ENCODE measurements at places on chromosomes 6 and 20.
A peak's percentile ranks its signal among the peaks of the same experiment; 100 is the strongest.

- no peaks in the 10 kb centered on the region for H3K36me3 ChIP-seq
- no peaks in the 10 kb centered on the region for H3K27me3 ChIP-seq
- no peak overlapping the region for H3K4me3 ChIP-seq
- DNase-seq, result peak; percentile 60
- no peaks in the 10 kb centered on the region for H3K4me1 ChIP-seq
Observed at GRCh38 chr6:142728910-142729481, 216.0 kb downstream of the HIVEP2 start.

DNA sequence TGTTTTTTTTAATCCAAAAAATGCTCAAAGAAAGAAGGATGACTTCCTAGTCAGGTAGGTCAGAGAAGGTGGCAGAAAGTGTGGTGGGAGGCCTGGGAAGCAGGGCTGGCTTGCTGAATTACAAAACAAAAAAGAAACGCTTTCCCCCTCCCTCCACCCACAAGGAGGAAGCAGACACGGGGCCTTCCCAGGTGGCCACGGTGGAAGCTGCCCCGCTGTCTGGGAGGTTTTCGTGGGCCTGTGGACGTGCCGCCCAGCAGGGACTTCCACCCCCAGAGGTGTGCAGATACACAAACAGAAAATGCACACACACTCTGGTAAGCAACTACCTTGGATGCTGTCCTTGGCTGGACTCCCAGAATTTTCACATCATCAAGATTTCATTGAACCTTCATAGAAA lies 198.2 kb upstream of the CDH4 start:
- no peaks in the 10 kb centered on the region for H3K36me3 ChIP-seq
- no peaks in the 10 kb centered on the region for H3K27me3 ChIP-seq
- H3K4me1 ChIP-seq, result no peaks in the 10 kb centered on the region
- no peak for DNase-seq

- H3K4me1 ChIP-seq, result no peaks in the 10 kb centered on the region
- no peak overlapping the region for H3K4me3 ChIP-seq
- no peak overlapping the region for H3K27ac ChIP-seq
- no peaks in the 10 kb centered on the region for H3K27me3 ChIP-seq
- no peaks in the 10 kb centered on the region for H3K36me3 ChIP-seq
- no peak for DNase-seq
Observed at GRCh38 chr6:55886185-55886836, 10.9 kb upstream of the BMP5 start.

DNA sequence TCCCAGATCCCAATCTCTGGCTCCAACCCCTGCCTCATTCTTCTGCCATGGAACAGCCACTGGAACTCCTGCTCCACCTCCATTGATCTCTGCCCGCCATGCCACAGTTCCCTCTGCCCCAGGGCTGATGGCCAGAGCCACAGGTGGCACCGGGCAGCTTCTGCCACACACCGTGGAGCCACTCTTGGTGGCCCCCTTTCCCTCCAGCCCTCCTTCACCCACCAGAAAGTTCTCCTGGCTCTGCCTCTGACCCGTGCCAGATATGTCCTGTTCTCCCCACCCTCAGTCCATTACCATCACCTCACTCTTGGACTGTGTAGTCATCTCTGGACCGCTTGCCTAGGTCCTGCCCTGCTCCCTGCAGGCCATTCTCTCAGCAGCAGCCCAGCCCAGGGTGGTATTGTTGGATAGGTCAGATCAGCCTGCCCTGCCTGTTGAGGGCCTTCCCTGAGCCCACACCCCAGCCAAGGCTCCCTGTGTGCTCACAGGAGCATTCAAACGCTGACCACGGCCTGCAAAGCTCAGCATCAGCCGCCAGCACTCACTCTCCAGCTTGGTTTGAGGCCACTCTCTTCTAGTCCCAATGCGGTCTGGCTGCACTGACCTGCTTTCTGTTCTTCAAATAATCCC lies 16.8 kb upstream of the SYNDIG1 start:
- H3K4me3 ChIP-seq, result no peak overlapping the region
- no peaks in the 10 kb centered on the region for H3K4me1 ChIP-seq
- no peak for DNase-seq
- no peaks in the 10 kb centered on the region for H3K36me3 ChIP-seq
- no peak overlapping the region for H3K27ac ChIP-seq

DNA sequence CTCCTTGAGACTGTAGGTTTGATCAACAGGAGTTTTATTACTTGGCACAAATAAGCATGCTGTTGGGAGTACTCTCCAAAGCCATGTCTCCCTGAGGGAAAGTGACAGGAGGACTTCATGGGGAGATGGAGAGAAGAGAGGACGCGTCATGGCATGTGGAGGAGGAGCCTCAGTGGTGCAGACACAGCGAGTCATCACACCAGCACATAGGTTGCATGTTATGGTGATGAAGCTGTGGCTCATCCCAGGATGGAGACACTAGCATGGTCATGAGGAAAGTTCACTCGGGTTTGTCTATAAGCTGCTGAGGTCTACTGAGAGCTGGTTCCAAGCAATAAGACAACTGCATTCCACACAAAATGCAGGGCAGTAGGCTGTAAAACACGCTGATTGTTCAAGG lies 13.2 kb upstream of the SSTR4 start:
- no peaks in the 10 kb centered on the region for H3K4me1 ChIP-seq
- no peaks in the 10 kb centered on the region for H3K36me3 ChIP-seq
- no peak overlapping the region for H3K27ac ChIP-seq
- H3K4me3 ChIP-seq, result no peak overlapping the region
- no peak for DNase-seq

DNA sequence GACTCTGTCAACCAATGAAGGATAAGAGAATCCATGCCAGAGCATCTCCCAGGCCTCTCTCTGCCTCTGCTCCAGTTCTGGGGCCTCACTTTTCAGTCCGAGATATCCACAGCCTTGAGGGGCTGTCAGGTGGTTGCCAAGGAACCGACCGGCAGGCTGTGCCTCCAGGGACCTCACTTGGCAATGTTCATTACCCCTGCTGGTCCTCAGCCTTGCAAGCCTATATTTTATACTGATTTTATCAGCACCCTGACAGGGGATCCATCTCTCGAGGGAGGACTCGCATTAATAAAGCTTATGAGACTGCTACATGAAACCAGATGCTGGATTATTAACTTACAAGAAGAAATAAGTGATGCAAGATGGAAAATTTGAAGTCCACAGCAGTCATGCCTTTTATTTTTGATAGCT lies 39.9 kb downstream of the TMC2 start:
- no peak for DNase-seq
- no peak overlapping the region for H3K27ac ChIP-seq
- no peak overlapping the region for H3K4me3 ChIP-seq

DNA sequence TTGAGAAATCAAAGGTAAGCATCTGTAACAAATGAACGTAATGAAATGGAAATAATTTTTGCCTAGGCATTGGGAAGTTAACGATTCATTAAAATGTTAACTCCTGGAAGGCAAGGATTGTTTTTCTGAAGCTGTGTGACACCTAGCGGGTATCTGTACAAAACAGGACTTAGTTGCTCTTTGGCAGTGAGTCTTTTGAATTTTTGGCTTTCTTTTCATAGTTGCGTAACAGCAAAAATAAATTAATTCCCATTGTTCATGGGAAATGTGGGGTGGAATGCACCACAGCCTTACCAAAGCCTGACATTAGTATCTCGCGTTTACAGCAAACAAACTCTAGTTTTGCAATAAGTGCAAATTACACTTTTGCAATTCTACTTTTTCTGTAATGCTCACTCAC lies 92.7 kb upstream of the DTNBP1 start:
- no peaks in the 10 kb centered on the region for H3K36me3 ChIP-seq
- H3K27me3 ChIP-seq, result no peaks in the 10 kb centered on the region

- no peaks in the 10 kb centered on the region for H3K27me3 ChIP-seq
- H3K4me3 ChIP-seq, result no peak overlapping the region
- no peak for DNase-seq
- H3K4me1 ChIP-seq, result peaks cover 2% of the 10 kb centered on the region
- no peaks in the 10 kb centered on the region for H3K36me3 ChIP-seq
Observed at GRCh38 chr6:56914798-56915658, 39.9 kb upstream of the BEND6 start.

- no peak for DNase-seq
- H3K4me3 ChIP-seq, result no peak overlapping the region
- no peaks in the 10 kb centered on the region for H3K36me3 ChIP-seq
- no peaks in the 10 kb centered on the region for H3K27me3 ChIP-seq
Observed at GRCh38 chr20:60096166-60096565, 137.9 kb downstream of the CDH26 start.

DNA sequence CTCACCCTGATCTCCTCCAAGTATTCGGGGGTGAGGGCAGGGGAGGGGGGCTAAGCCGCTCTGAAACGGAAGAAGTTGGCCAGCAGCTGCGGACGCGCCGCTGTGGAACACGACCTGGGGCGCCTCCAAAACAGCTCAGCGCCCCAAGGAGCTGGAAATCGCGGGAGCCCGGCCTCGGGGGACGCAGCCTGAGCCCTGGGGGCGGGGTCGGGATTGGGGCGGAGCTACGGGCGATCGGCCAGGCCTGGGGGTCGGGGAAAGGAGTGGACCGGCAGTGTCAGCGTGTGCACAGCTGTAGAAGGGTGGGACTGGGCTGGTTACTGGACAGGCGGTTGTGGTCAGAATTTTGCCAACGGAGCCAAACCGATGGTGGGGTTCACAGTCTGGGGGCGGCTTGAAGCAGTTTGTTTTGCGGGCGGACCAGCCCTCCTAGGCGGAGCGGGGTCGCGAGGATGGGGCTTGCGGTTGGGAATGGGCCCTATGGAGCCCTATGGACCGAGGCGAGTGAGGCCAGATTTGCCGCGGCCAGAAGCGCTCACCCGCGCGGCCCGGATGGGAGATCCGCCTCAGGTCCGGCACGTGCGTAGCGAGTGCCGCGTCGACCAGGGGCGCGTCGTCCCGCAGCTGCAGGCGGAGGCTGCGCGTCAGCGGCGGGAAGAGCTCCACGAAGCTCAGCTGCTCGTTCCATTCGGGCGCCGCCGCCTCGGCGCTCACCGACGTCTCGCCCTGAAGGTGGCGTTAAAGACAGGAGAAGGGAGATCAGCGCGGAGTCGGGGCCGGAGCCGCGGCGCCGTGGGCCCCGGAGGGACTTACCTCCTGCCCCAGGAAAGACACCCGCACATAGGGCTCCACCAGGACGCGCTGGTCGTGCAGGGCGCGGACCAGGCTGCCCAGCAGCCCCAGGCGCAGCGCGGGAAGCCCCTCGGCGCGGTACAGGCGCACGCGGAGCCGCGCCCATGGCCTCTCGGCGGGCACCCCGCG lies 14.3 kb upstream of the SPAG4 start:
- peaks cover 4% of the 10 kb centered on the region for H3K27me3 ChIP-seq
- peak overlapping the region; percentile 27 for H3K4me3 ChIP-seq
- peak; percentile 87 for DNase-seq
- no peaks in the 10 kb centered on the region for H3K4me1 ChIP-seq
- no peaks in the 10 kb centered on the region for H3K36me3 ChIP-seq

DNA sequence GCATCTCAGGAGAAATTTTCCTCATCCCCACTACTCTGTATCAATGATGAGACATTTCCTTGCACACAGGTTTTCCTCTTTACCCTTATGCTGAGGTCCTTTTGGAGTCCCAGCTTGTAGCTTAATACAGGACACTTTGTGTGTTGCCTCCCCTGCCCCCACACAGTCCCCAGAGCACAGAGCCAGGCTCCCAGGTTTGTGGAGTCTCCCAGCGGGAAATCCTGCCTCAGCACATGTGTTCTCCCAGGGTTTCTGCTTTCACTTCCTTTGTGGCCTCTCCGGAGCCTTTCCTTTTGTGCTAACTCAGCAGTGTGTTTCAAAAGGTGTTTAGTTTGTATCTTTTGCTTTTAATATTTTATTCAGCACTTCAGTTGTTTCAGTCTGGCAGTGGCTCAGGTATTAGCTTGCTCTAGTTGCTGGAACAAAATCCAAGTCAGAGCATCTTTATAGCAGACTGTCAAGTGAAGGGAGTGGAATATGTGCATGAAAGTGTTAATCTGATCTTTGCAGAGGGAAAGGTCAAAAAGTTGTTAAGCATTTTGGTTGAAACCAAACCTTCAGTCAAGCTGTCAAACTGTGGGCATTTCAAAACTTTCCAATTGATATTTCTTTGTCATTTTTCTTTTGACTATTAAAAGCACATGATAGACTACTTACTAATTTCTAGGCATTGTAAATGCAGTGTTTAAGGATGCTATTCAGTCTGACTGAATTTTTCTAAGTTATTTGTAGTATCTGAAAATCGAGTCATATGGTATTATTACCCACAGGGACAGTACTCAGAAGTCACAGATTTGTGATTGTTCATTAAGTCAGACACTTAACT lies 8.6 kb downstream of the SNX9 start:
- H3K4me3 ChIP-seq, result no peak overlapping the region
- peak; percentile 93 for DNase-seq
- H3K27me3 ChIP-seq, result no peaks in the 10 kb centered on the region
- H3K36me3 ChIP-seq, result no peaks in the 10 kb centered on the region
- peak overlapping the region; percentile 63 for H3K27ac ChIP-seq

Measured in mesendoderm (in vitro differentiated cells).